NCI-H187 (cell line): ENCODE measurements at places on chromosomes 5 and 9.
A peak's percentile ranks its signal among the peaks of the same experiment; 100 is the strongest.

DNA sequence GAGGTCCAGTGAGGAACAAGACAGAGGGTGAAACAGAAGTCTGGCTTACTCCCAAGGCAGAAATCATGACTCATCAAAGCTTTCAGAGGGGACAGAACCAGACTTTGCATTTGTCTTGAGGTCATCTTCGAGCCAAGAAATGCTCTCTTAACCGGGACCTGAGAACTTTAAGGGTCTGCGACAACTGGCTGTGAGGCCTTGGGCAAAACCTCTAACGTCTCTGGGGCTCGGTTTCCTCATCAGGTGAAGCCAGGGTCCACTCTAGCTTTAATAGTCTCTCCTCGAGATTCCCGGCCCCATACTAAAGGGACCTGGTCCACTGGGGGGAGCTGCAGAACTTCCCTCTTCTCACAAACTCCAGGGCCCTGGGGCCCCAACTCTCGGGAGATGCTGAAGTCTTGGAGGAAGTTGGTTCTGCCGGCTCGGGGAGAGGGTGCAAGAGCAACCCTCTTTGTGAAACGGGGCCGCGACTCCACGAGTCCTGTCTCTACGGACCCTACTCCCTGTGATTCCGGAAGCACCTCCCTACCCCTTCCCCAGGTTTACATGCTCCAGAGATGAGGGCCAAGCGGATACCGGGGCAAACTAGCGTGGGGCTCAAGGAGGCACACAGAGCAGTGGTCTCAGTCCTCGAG, 2.6 kb downstream of the GLIS3 start:
- DNase-seq = no peak

DNA sequence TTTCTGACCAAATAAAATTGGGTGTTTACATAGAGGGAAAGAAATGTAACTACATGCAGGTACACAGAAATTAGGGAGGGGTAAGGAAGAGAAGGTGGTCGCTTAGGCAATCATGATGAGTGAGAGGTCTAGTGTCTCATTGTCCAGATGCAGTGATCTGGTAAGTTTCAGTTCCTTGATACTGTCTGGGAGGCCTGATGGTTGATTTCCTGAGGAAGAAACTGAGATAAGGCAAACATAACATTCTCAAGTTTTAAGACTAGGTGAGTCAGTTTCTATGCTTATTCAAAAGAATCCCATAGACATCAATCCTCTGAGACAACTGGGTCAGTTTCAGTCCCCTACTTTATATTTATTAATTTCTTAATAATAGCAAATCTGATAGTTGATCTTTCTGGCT, 843.3 kb upstream of the CDH10 start:
- DNase-seq = no peak

DNA sequence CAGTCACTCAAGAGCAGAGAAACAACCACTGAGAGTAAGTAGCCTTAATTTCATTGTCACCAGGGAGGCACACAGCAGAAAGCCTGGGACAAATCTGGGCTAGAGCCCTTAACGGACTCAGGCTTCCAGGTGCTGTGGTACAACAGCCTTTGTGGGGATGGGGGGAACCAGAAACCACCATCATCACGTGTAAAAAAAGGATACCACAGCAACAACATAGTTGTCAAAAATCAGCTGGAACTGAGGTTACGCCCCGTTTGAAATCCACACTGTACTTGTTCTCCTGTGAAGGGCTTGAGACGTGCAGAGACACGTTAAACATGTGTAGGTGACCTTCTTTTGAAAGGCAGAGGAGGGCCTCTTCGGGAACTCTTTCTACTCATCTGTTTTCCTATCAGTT, 16.6 kb upstream of the PLPP1 start:
- DNase-seq = peak; percentile 13

DNA sequence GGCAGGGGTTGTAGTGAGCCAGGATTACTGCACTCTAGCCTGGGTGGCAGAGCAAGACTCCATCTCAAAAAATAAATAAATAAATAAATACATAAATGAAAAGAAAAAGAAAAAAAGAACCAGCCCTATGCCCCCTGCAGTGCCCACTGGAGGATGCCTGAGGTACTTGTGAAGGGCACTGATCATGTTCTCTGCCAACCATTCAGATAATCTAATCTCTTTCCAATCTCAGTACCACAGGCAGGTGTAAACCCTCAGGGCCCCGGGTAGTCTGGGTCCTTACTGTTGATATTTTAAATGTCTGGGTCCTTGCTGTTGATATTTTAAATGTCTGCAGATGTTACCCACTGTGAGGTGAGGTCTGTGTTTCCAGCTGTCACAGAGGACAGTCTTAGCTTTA, 321.8 kb upstream of the ADCY2 start:
- no peak for DNase-seq

GRCh38 chr5:56620903-56621677, 194.3 kb upstream of the MAP3K1 start:
- no peak for DNase-seq

DNA sequence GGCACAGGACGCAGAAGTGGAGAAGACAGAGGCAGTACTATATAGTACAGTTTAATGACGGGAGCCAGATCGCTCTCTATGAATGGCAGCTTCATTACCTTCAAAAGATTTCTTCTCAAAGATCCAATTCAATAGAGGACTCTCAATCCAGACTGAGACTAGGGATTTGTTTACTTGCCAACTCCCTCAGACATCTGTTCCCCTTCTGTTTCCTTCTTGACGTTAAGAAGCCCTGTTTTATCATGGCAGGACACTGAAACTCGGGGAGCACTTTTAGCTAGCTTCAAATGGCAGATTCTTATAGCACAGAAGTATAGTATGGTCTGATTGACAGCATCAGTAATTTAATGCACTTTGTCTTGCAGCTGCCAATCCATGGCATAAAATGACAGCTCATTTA, 747.3 kb upstream of the C9orf72 start:
- DNase-seq = no peak

DNA sequence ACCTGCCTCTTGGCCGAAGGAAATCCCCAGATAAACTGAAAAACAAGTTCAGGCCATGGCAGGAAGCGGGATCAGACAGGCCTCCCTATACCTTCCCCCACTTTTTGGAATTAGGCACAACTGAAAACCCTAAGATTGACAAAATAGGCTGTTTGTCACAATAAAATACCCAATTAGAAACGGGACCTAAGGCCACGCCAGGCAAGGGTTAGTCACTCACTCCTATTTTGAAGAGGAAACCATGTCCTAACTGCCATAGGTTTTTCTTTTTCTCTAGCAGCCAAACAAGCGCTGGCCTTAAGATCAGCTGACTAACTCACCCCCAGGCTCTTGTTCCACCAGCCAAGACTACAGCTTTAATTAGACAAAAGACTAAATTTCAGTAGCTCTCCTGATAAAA, 11.9 kb downstream of the FBP2 start:
- no peak for DNase-seq

DNA sequence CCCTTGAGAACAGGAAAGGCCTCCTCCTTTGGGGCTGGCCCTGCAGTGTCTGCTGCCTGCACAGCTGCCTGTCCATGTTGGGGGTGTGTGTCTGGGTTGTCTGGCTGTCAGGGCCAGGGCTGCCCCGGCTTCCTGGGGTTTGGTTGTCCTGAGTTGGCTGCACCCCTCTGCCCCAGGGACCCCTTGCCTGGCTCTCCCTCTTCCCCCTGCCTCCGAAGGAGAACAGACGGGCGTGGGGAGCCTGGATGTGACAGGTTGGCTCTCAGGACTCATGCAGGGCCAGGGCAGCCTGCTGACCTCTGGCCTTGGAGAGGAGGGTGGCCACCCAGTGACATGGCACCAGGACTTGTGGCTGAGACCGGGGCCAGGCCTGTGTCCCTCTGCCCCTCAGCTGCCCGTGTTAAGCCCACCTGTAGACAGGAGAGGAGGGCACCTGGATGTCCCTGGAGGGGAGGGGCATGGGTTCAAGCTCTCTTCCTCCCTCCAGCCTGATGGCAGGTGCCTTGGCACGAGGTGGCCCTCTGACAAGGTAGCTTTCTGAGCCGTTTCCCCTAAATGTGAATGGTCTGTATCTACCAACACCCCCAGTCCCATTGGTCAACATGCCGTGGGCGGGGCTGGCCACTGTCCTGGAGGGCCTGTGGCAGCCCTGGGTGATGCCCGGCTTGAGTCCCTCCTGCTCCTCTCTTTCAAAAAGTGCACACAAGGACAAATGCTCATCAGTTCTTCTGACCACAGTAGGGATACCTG, 34.9 kb downstream of the WNK2 start:
- DNase-seq = no peak

- no peak for DNase-seq
Observed at GRCh38 chr5:176810687-176811501, 535 bp downstream of the UNC5A start.

- DNase-seq = no peak
Observed at GRCh38 chr9:29069376-29069775, 1496.1 kb upstream of the C9orf72 start.

- no peak for DNase-seq
Observed at GRCh38 chr9:130336885-130337284, 71.3 kb downstream of the HMCN2 start.
